ENCODE measurements at places on chromosomes 12 and 14. TPM values are rescaled to one million over a fixed set of nuclear protein-coding genes. Genes with fewer than 3 reads are reported as not detected.

DNA sequence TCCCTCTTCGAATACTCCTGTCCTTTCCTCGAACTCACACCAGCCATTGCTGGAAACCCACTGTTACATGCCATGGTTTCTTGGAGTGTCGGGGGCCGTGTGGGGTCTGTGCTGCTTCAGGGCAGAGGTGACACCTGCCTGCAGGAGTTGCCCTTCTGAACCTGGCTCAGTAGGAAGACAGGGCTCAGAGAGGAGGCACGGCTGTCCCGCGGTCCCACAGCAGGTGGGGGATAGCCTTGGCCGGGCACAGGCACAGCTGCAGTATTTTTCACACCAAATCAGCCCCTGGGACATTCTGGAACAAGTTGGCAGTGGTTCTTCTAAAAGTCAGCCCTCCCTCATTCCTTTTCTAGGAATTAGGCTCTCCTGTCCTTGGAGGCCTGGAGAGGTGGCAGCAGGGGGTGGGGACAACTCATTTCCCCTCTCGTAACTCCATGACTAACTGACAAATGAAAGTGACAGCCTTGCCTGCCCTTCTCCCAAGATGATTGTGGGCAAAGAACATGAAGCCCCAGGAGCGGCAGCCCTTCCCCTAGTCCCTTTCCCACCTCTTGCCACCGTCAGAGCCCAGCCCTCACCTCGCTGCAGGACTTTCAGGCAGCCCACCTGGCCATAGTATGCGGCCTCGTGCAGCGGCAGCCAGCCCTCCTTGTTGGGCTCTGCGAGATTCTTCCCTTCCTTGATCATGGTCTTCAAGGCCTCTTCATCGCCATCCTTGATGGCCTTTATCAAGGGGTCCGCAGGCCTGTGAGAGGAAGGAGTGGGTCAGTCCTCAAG, 22.4 kb downstream of the ASB2 start:
- DNase-seq, result no peak

DNA sequence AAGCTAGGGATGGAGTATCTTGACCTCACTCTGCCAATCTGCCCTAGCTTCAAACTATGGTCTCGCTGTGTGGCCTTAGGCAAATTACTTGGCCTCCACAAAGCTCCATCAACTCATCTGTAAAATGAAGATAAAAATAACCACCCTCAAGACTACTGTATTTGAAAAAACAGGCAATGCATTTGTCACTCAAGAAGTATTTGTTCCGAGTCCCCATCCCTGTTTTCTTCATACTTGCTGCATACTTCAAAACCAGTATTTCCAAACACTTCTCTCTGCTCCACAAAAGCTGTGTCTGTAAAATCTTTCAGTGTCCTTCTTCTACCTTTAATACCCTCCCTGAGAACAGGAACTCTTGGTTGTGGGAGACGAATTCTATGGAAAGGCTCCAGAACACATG, 47.9 kb downstream of the GTF2A1 start:
- DNase-seq, result no peak

DNA sequence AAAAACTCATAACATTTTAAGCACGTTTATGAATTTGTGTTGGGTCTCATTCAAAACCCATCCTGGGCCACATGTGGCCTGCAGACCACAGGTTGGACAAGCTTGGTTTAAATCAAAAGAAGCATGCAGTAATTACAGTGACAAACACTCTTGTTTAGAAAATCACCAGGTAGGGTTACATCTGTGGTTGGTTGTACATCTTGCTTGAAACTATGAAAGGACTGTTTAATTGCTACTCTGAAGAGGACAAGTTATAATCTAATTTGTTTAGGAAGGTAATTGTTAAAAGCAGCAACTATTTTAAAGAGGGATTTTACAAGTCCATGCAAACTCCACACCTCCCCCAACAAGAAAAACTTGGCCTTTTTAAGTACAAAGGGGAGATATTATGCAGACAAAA, 4.0 kb downstream of the TRIP11 start:
- DNase-seq, result no peak

- no peak for DNase-seq
Observed at GRCh38 chr14:44297437-44297836, 209.6 kb downstream of the FSCB start.

GRCh38 chr12:74456431-74456830, 81.2 kb upstream of the ATXN7L3B start:
- DNase-seq, result no peak

- DNase-seq, result no peak
Observed at GRCh38 chr12:41055875-41056577, 132.1 kb upstream of the PDZRN4 start.

Gene GPR132
- total RNA-seq, result 0.67 TPM

DNA sequence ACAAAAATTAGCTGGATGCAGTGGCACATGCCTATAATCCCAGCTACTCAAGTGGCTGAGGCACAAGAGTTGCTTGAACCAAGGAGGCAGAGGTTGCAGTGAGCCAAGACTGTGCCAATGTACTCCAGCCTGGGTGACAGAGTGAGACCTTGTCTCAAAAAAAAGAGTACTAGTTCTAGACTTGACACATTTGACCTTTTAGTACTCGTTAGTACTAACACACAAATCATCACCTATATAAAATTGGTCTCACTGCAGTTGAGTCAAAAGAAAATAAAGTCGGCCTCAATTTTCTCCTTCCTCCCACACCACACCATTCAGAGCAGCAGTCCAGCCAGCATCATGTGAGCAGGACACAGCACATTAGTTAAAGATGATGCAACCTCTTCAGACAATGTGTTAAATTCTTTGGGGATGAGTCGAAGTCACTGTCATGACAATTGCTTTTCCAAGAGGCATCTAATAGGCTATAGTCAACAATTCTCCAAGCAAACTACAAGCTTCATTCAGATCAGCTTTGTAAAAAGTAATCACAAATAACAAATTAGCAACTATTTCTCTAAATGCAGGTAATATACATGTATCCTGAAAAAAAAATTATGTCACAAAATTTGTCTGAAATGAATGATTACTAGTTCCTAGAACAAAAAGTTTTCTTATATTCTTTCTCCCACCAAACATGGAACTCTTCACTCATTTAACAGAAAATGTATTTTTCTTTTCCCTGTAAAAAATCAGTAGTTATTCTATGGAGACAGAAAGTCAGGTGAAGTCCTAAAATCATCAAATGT, 55.6 kb downstream of the CLIP1 start:
- peak; percentile 63 for DNase-seq

DNA sequence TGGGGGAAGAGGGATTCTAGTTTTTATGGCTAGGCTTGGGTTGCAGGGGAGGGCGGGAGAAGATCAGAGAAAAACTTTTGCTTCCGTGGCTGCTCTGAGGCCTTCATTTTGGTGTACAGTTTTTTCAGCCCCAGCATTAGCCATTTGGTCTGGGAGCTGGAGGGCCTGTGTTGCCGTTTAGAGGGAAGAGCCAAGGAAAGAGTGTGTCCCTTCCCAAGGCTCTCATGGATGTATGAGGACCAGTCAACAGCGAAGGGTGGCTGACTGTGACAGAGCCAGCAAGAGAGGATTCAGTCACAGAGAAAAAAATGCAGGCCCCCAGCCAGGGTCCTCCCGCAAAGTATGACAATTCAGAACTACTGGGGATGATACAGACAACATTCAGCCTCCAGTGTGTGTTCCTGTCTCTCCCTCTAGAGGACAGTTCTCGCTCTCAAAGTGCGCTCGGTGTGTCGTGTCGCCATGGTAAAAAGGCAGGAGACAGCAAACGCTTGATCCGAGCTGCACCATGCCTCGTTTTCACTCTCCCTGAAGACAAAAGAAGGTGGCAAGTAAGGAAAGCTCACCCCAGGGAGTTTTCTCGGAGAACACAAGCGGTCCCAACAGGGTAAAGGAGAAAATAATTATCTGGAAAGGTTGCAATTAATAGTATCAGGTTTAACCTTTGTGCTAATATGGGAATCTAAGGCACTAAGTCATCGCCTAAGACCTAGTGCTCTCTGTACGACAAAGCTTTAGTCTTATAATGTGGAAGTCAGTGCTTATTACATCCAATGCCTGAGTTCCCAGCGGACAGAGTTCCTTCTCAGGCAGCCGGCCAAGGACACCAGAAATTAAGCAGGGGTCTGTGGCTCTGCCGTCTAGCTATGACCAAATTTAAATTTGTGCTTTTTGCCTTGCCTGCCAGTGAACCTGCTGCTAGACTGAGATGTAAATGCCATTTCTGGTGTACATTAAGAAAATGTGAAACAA, 157.3 kb upstream of the PLXNC1 start:
- DNase-seq, result peak; percentile 79

GRCh38 chr12:110033888-110034287, 14.4 kb downstream of the C12orf76 start:
- no peak for DNase-seq

DNA sequence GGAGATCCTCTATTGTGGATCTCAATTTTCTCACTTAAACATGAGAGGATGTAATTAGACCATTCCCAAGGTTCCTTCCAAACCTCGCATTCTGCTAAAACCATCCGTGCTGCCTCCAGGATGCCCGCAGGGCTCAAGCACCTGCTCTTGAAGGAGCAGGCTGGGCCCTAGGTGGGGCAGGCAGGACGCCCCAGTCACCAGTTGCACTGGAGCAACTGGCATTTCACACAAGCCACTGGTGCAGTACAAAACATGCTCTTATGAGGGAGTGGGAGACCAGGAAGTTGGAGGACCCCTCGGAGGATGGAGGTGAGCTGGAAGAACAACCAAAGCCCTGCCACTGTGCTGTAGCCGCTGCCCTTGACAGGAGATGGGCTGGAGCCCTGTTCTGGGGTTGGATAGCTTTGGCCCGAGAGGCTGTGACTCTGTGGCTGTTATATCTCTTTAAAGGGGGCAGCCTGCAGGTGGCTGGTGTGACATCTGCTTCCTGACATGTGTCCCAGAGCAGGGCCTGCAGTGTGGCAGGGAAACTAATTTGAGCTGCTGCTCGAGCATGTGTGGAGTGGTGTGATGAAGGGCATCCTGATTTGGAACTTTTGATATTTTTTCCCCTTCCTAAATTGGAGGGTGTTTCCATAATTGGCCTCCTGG, 122.2 kb downstream of the CRACR2A start:
- DNase-seq, result no peak

Gene SLC5A8
- not detected for total RNA-seq

GRCh38 chr12:1932264-1932777, 13.9 kb upstream of the CACNA2D4 start:
- DNase-seq, result peak; percentile 65

Gene AGAP2
- 0.75 TPM for total RNA-seq

GRCh38 chr14:61222388-61222787, 58.8 kb downstream of the TMEM30B start:
- no peak for DNase-seq

DNA sequence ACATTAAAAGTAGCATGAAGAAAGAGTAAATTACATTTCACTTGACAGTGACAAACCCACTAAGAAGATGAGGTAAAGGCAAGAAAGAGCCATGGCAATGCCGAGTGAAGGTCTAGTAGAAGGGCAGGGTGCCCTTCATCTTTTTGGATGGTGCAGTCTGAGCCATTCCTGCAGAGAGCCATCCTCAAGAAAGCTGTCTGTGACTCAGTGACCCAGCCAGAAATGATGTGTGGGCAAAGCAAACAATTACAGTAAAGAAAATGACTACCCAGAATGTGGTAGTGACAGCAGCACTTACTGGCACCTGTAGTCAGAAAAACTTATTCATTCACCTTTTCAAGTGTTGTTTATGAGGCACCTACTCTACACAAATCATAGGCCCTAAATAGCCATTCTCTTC, 281.7 kb downstream of the DUSP6 start:
- no peak for DNase-seq

Gene MYF6
- total RNA-seq, result not detected

DNA sequence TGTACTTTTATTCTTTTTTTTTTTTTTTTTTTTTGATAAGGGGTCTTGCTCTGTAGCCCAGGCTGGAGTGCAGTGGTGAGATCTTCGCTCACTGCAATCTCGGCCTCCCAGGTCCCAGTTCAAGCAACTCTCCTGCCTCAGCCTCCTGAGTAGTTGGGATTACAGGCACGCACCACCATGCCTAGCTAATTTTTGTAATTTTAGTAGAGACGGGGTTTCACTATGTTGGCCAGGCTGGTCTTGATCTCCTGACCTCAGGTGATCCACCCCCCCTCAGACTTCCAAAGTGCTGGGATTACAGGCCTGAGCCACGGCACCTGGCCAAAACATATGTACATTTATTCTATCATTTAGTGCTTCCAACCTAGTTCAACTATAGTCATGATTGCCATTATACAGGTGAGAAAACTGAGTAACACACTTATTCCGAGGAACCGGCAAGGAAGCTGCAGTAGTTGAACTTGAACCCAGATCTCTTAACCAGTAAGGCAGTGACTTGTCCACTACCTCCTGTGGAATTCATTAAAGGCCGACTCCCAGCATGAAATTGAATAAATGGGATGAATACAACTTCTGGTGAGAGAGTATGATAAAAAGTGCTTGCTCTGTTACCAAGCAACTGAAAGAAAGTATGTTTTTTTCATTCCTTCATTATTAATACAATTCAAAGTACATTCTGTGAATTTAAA, 755 bp upstream of the ATF7IP start:
- no peak for DNase-seq

Gene GDF3
- total RNA-seq, result not detected

DNA sequence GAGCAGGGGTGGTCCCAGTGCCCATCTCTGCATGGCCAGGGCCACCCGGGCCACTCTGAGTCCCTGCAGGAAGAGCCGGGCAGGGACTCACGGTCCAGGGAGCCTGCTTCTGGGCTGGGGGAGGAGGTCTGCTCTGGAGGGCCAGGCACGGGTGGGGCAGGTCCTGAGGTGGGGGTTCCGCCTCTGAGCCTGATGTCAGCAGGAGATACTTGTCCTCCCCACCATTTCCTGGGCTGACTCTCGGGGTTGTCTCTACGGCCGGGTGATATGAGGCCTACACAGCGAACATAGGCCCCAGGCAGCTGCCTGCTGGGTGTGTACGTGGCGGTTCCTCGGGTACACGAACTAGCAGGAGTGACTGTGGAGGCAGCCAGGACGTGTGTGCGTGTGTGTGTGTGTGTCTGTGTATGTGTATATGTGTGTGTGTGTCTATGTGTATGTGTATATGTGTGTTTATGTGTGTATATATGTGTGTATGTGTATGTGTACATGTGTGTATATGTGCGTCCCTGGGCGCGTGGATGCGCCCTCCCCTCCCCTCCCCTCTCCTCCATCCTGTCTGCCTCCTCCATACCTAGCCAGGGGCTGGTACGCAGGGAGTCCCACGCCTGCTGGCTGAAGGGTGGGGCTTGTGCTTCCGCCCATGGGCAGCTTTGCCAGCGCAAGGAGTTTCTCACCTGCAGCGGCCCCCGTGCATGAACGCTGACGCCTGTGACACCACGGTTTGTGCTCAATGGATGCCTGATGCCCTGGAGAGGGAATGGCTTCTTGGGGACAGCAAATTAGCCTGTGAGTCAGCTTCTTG, 30.4 kb upstream of the TRAF3 start:
- DNase-seq, result no peak

- no peak for DNase-seq
Observed at GRCh38 chr12:43338848-43339526, 213.0 kb downstream of the ADAMTS20 start.

Gene GNB3
- 0.83 TPM for total RNA-seq

Gene ART4
- total RNA-seq, result 25.9 TPM

- DNase-seq, result no peak
Observed at GRCh38 chr12:123982269-123982668, 9.3 kb downstream of the ZNF664 start.

- DNase-seq, result peak; percentile 95
Observed at GRCh38 chr14:93332853-93333630, at the start of gene BTBD7. Gene BTBD7 (minus strand): TSS chr14:93333036. CDS start chr14:93296051, 36,985 bp downstream.
